ENCODE measurements at places on chromosomes 2 and 18. TPM values are rescaled to one million over a fixed set of nuclear protein-coding genes. Genes with fewer than 3 reads are reported as not detected.

GRCh38 chr2:115634578-115634977 is 1192.1 kb downstream of the DPP10 start:
- DNase-seq = no peak

The SPP2 gene
- total RNA-seq = not detected

DNA sequence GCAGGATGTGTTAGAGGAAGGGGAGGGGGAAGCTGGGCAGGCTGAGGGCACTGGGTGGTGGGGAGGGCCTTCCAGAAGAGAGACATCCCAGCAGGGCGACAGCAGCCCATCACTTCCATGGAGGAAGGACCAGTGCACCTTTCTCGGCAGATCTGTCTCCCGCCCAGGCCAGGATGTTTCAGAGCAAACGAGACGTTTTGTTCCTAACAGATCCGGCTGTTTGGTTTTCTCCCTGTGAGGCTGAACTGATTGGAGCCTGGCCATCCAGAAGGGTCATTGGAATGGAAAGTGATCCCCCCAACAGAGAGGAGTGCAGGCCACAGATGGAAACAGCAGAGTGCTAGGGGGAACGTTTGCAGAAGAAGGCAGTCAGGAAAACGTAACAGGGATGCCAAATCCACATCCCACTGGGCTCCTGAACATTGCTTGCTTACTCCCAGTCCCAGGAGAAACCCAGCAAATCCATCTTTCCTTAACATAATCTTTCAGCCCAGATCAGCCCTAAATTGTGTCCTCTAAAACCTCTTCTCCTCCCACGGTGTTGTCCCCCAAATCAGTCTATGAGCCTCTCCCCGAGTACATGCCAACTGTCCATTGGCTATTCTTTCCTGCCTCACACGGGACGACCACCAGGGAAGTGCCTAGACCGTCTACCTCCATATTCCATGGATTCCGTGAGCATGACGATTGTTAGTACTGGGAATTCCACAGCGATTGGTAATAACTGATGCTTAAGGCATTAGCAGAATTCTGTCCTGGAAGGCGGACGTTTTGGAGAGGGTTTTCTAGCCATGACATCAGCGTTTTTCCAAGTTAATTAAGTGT is 126.8 kb downstream of the SEPTIN10 start:
- no peak for DNase-seq

The SLC35F5 gene
- 54.0 TPM for total RNA-seq

DNA sequence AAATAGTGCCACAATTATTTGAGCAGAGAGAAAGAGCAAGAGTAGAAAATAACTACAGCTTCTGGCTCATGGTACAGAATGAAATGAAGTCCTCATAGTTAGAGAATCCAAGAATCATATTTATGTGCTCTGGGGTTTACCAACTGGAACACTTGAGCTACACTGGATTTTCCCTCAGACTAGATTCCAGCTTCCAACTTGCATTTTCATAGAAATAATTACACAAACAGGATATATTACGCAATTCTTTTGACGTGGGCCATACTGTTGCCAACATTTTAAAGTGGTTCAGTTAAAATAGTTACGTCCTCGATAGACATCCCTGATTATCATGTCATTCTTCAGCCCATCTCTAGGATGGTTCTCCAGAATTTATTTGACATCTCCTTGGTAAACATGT is 129.2 kb downstream of the ETAA1 start:
- no peak for DNase-seq

- DNase-seq = no peak
Observed at GRCh38 chr2:235468978-235469655, 24.7 kb upstream of the AGAP1 start.

DNA sequence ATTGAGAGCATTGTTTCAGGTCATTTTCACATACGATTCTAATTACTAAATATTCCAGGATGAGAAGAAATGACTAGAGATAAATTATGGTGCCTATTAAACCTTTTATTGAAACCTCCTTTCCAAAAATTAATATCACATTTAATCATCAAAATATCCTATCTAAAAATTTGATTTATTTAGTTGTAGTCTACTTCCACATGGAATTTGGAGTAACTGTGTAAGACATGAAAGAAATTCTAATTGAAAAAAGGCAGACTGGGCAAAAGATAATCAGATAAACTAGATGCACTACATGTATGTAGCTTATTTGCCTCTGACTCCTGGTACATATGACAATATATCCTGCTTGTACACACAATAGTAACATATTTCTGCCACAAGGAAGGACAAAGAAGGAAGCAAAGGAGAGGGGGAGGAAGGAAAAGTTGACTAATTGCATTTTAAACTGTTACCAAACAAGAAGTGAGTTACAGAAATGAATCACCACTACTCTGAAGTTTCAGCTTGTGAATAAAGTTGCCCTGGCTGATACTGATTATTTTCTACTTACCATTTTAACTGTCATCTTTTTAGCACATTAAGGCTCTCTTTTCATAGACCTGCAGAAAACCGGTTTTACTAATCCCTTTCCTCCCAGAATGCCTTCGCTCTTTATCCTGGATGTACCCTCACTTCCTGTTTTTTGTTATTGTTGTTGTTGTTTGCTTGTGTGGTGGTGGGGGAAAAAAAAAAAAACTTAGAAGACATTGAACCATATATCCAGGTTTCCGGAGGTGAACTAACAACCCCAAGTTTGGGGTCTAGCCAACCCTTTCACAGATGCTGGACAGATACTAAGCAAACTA is 28.4 kb downstream of the NRXN1 start:
- DNase-seq = no peak

The DNAH7 gene
- total RNA-seq = 0.05 TPM

The DGKD gene
- 29.2 TPM for total RNA-seq

The MDH1B gene
- 0.68 TPM for total RNA-seq

DNA sequence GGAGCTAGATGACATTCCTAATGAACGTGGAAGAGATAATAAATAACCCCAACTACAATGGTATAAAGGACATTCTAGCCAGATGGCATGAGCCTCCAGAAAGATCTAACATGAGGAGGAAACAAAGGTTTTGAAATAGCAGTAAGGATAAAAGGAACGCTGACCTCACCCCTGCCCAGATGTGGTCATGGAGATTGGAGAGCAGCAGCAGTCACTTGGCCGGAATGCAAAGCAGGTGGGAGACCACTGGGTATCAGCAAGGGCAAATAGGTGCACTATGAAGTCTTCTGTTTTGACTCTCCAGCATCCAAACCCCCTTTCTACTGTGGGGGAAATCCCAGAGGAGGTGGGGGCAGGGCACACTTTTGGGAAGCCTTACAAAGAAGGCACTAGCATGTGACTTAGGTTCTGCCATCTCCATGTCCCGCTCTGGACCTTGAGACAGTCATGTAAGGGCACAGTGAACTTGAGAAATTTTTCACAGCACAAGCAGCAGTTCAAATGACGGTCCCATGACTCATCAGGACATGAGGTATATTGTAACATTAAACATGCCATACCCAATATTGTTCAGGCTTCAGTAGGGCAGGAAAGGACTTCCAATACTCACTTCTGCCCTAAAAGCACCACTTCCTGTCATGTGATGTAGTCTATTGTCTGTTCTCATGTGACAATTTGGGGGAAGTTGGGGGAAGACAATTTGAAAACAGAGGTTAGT is 55.2 kb downstream of the METTL4 start:
- DNase-seq = no peak

The XDH gene
- not detected for total RNA-seq

The UBR3 gene
- 109 TPM for total RNA-seq

GRCh38 chr2:119435081-119435952 is 3.7 kb downstream of the TMEM37 start:
- no peak for DNase-seq

- no peak for DNase-seq
Observed at GRCh38 chr2:191836853-191837769, 9.8 kb downstream of the CAVIN2 start.

The REEP1 gene
- 23.6 TPM for total RNA-seq

The GALR1 gene
- total RNA-seq = not detected

The NEB gene
- 0.87 TPM for total RNA-seq

DNA sequence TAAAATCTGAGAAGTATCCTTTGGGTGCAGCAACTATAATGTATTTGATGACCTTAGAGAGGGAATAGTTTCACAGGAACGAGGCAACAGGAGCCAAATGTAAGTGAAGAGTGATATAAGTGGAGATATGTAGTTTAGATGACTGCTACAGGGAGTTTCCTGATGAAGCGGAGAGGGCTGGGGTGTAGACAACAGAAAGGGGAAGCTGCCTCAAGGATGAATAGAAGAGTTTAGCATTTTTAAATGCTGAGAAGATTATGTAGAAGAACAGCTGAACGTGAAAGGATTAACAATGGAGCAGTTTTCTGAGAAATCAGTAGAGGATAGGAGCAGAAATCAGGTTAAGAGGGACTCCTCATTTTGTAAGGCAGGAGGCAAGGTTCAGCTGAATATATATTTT is 133.3 kb downstream of the LCLAT1 start:
- DNase-seq = no peak

- no peak for DNase-seq
Observed at GRCh38 chr2:222383255-222383654, 41.1 kb upstream of the SGPP2 start.

GRCh38 chr2:124805060-124805459 is 780.0 kb downstream of the CNTNAP5 start:
- DNase-seq = no peak

The CRYGC gene
- not detected for total RNA-seq

DNA sequence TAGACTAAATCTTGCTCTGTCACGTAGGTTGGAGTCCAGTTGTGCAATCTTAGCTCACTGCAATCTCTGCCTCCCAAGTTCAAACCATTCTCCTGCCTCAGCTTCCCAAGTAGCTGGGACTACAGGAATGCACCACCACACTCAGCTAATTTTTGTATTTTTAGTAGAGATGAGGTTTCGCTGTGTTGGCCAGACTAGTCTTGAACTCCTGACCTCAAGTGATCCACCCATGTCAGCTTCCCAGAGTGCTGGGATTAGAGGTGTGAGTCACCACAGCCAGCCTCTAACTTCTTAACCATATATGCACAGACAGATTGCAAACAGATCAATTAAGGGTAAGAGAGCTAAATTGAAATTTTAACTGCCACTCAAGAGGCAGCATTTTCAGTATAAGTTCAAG is 22.1 kb upstream of the CNGA3 start:
- DNase-seq = no peak

The MCEE gene
- total RNA-seq = 42.2 TPM

DNA sequence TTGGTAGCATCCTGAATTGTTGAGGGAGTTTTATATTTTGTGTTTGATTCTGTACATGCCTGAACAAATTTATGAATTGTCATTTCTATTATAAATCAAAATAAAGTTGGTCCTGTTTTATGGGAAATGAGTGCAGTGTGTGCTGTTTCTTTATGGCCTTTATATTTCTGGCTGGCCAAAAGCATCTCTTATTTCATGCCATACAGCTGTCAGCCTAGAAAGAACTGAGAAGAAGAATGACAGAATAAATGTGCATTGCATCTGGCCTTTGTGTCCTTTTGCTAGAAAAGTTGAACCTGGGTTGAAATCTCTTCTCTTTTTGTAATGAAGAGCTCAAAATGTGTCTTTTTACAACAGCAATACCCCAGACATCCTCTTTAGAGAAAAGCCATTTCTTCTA is 474.7 kb upstream of the LRATD1 start:
- no peak for DNase-seq

The UGT1A6 gene
- total RNA-seq = not detected

DNA sequence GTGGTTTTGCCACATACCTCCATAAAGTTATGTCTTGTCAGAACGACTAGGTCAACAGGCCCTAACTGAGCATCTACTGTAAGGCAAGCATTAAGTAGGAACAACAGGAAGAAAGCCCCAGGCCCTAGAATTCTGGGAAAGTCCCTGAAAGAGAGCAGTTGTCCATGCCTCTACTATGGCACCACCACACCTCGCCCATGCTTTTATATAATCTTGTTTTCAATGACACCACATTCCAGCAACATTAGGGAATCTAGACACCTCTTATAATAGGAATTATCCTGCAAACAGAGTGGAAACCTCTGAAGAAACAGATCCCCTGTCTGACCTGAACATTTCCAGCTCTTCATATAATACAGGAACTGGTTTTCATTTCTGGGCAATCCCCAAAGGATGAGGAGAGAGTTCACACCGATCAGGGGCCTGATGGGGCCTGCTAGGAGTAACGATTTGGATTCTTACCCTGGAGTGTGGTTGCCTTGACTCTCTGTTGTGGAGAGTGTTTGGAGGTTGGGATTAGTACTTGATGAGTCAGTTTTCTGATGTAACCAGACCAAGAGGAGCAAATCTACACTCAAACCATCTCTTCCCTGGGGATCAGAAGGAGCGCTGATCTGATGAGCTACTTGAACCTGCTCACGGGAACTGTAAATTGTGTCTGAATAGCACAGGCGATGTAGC is 31.9 kb upstream of the CEP68 start:
- no peak for DNase-seq

GRCh38 chr2:143698352-143698751 is 569.1 kb downstream of the ARHGAP15 start:
- no peak for DNase-seq

The SULT1C2 gene
- total RNA-seq = 0.87 TPM

GRCh38 chr18:2958819-2959298 is 54.1 kb downstream of the LPIN2 start:
- DNase-seq = no peak

The PLEKHB2 gene
- total RNA-seq = 30.8 TPM

GRCh38 chr18:784470-785172 is 27.4 kb downstream of the YES1 start:
- DNase-seq = no peak

The UGT1A10 gene
- not detected for total RNA-seq

GRCh38 chr2:134261398-134262131 is 7.7 kb downstream of the MGAT5 start:
- DNase-seq = no peak

DNA sequence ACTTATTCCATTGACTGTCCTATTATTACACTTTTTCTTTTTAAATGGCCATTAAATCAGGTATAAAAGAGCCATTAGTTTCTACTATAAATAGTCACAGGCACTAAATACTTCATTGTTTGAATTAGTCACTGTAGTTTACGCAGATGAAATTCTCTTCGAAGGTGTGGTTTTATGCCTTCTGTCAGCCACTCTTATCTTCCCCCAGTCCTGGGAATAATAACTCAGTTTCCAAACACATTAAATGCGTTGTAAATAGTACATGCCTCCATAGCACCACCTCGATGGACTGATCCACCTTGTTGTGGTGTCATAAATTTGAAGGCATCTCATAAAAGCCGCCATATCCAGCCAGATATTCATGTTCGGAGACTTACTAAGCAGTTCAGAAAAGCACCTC is 72.1 kb upstream of the PARD3B start:
- no peak for DNase-seq

DNA sequence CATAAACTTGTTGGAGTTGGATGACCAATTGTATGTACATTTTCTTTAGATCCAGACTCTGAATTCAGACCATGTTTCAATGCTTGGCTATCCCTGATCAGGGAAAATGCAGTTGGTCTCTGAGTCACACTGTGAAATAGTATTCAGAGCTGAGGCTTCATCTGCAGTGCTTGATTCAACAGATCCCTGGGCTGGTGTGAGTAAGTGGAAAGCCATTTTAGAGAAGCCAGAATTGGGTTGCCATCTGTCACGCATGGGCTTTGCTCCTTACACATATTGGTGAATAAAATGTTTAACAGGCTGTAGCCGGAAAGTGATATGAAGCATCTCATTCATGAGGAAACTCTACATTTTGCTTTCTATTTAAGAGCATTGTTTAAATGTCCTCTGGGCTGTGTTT is 50.0 kb upstream of the ACYP2 start:
- no peak for DNase-seq

Data from Right ventricle myocardium inferior (tissue), 1 donor.